ENCODE measurements at places on chromosomes 6 and 20.

- no peak for DNase-seq
Measured at GRCh38 chr6:170205126-170205525, 85.8 kb downstream of the DLL1 start.

DNA sequence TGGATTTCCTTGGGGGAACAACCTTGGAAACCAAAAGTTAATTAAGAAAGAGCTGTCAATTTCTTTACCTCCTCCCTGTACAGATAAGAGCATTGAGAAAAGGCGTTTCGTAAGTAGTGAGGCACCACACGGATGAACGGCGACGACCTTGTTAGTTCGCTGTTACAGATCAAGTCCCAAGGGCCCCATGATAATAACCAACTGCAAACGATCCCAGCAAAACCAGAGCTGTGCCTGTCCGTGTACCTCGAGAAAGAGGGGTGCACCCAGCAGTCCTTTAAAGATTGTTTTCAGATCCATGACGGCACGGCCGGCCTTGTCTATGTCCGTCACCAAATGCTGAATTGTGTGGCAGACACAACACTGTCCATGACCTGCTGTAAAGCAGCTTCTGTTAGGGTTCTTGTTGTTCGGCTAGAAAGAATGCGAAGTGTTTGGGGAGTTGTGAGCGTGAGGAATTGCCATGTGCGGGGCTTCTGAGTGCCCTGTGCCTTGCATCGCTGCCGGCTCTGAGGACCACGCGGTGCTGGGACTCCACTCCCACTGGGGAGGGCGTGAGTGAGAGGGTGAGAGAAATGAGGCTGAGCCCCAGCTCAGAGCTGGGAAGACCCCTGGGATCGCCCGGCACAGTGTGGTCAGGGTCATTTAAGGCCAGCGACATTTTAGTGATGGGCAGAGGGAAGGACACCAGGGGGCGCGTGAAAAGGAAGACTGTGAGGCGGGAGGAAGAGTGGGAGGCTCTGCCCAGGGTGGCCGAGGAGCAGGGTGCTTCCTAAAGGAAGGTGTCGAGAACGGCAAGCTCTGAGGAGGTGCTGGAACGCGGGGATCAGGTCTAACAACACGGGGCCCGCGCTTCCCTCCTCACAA, 136.8 kb upstream of the RPS6KA2 start:
- DNase-seq: no peak

DNA sequence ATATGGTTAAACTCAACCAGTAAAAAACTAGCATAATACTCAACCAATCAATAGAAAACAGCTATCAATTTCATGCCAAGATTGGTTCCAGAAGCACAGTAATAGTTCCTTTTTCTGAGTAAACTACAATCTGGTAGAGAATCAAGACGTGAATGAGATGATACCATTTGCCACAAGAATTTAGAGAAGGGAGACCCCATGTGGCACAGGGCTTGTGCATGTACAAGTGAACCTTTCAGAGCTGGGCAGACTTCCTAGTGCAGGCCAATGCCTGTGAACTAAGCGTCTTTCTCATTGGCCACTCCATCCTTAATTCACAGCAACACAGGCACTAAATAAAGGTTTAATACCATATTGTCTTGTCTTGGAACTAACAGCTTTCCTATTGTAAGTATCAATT, 213.5 kb downstream of the RFPL4B start:
- no peak for DNase-seq

GRCh38 chr6:150627585-150628025, 27.9 kb downstream of the PLEKHG1 start:
- no peak for DNase-seq

DNA sequence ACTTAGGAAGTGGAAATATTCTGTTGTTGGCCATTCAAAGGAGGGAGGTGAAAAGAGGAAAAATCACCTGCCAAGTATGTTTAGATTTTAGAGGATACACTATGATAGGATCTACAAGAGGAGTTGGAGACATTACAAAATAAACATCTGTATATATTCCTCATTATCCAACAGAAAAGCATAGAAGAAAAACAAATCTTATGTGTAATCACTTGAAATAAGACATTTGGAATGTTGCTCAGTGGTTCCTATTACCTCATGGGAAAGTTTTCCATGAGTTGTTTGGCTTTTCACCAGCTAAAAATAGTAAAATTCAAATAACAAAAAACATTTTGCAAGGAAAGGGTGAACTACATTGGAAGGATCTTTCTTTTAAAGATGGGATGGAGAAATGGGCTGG, 76.7 kb upstream of the CARMIL1 start:
- DNase-seq: no peak

- DNase-seq: no peak
Measured at GRCh38 chr20:24977336-24977735, 15.2 kb downstream of the APMAP start.

DNA sequence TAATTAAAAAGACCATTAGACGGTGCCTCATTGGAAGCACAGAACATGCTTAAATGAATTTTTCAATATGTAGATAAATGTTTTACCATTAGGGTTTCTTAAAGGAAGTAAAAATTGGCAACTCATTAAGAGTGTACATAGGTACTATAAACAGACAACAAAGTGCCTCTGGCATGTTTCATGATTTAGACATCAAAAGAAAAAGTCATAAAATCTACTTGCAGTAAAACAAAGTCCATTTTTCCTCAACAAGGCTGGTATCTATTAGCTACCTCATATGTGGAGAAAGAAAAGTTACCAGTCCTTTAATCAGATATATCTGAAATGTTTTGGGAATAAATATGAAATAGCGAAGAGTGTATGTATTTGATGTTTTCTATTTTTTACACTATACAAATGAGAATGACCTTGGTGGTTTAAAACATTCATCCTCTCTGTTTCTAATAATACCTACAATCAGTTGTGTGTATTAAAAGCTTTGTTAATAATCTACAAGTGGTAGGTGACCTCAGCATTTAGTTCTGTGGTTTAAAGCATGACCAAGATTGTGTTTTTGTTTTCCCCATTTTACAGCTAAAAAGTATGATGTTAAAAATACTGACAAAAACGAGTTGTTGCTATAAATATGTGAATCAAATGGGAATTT, 87.5 kb downstream of the HDGFL1 start:
- DNase-seq: no peak

GRCh38 chr6:41586252-41587007, 40.2 kb downstream of the FOXP4 start:
- no peak for DNase-seq
